ENCODE measurements at places on chromosomes 13 and 19. TPM values are rescaled to one million over a fixed set of nuclear protein-coding genes. Genes with fewer than 3 reads are reported as not detected.

The LILRA2 gene
- polyA plus RNA-seq: 0.94 TPM

- peak; percentile 65 for DNase-seq
Measured at GRCh38 chr19:52248241-52248640, 21.1 kb upstream of the ZNF766 start.

- no peak for DNase-seq
Measured at GRCh38 chr13:98487522-98487921, 89.4 kb downstream of the STK24 start.

GRCh38 chr19:45473367-45473681 is 5.5 kb downstream of the FOSB start:
- DNase-seq: no peak

- peak; percentile 88 for DNase-seq
Measured at GRCh38 chr19:10812902-10813404, 23.1 kb downstream of the TMED1 start.

- no peak for DNase-seq
Measured at GRCh38 chr19:57587529-57587928, 3.6 kb downstream of the ZIK1 start.

The PGLYRP1 gene
- polyA plus RNA-seq: 0.48 TPM

DNA sequence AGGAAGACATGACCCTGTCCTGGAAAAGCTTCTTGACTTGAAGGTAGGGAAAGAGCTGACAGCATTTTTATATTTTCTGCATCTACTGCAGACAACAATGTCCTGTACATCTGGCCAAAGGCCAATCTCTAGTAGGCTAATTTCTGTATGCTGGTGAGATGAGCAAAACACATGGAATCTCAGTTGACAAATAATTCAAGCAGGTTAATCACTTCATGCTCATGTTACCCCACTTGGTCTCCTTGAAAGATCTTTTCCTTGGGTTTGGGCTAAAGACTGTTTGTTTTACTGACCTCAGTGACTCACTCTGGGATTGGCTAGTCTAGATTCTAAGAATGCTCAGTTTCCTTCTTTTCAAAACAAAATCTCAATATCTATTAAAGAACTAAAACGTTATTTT is 298.8 kb downstream of the LMO7 start:
- no peak for DNase-seq

GRCh38 chr19:2164020-2164998 is 576 bp downstream of the DOT1L start:
- DNase-seq: no peak

The WASF3 gene
- 12.3 TPM for polyA plus RNA-seq

GRCh38 chr13:28637714-28638355 is 21.1 kb upstream of the POMP start:
- no peak for DNase-seq

The GPR12 gene
- polyA plus RNA-seq: 0.21 TPM

GRCh38 chr13:79448413-79448812 is 32.5 kb upstream of the NDFIP2 start:
- DNase-seq: no peak

DNA sequence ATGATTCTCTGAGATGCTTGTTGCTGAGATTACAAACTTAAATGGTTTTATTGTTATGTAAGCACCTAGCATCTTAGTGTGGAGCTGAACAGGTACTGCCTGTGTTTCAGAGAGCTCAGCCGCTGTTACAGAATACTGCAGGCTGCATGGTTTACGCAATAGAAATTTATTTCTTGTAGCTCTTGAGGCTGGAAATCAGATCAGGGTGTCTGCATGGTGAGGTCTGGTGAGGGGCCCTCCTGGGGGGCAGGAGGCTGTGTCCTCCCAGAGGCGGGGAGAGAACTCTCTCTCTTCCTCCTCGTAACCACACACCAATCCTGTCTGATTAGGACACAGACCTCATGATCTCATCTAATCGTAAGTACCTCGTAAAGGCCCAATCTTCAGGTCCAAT is 13.1 kb downstream of the ATP11A start:
- DNase-seq: no peak

- peak; percentile 24 for DNase-seq
Measured at GRCh38 chr13:99218545-99218944, 17.9 kb downstream of the UBAC2 start.

The CILP2 gene
- 0.36 TPM for polyA plus RNA-seq

The COX6B2 gene
- polyA plus RNA-seq: 1.9 TPM

GRCh38 chr13:114053026-114053425 is 79.2 kb upstream of the C13orf46 start:
- no peak for DNase-seq

DNA sequence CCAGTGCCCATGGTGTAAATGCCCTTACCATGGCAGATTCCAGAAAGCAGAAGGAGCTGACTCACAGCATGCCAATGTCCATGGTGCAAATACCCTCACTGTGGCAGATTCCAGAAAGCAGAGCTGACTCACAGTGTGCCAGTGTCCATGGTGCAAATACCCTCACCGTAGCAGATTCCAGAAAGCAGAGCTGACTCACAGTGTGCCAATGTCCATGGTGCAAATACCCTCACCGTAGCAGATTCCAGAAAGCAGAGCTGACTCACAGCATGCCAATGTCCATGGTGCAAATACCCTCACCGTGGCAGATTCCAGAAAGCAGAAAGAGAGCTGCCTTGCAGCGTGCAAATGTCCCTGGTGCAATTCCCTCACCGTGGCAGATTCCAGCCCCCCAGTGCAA is 163.8 kb upstream of the SOX1 start:
- no peak for DNase-seq

DNA sequence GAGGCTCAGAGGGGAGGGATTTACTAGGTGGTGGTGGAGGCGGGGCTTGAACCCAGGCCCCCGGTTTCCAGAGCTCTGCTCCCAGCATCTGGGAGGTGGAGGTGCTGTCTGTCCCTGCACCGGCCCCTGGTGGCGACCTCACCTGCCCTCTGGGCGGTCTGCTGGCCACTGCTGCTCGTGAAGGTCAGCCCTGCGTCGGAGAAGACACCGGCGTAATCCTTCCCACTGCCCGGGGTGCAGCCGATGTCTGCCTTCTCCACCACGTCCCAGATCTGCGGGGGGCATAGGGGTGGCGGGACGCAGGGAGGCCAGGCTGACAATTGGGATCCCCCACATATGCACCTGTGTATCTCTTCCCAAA is 12.8 kb downstream of the C3 start:
- no peak for DNase-seq

DNA sequence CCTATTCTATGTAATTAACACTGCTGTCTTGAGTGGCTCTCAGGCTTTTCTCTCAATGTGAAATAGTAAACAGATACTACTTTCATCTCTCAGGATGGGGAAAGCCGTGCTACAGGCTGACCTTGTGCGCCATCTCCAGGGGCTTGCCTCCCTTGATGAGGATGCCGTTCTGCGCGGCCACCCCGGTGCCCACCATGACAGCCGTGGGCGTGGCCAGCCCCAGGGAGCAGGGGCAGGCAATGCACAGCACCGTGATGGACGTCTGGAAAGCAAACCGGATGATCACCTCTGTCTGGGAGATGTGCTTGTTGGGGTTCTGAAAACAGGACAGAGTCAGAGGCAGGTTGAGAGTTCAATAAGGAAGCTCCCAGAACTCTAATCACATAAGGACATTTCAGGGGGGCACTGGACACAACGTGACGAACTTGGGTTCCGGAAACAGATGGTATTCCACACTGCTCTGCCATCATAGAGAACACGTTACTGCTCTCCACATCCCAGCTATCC is 65.0 kb downstream of the ATP7B start:
- no peak for DNase-seq

The C19orf38 gene
- polyA plus RNA-seq: 3.9 TPM

The FAM216B gene
- polyA plus RNA-seq: not detected

DNA sequence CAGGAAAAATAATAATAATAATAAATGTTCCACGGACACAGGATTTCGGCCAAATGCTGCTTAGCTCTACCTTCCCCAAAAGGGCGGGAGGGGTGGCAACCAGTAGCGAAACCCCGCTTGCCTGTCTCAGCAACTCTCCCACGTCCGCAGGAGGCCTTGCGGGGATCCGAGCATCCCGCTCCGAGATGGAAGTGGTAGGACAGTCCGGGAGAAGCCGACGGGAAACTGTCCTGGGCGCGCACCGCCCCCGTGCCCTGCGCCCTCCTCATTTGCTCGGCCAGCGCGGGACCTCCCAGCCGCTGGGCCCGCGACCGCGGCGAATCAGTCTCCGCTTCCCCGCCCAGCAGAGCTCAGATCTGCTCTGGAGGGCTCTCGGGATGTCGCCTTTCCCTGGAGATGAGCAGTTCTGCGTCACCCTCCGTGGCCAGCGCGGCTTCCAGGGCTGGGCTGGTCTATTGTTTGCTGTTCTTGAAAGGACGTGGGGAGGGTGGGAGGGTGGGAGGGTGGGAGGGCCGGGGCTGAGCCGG is 48.9 kb upstream of the PABPC3 start:
- DNase-seq: no peak

GRCh38 chr19:5585461-5586299 is 17.9 kb upstream of the TINCR start:
- peak; percentile 39 for DNase-seq

DNA sequence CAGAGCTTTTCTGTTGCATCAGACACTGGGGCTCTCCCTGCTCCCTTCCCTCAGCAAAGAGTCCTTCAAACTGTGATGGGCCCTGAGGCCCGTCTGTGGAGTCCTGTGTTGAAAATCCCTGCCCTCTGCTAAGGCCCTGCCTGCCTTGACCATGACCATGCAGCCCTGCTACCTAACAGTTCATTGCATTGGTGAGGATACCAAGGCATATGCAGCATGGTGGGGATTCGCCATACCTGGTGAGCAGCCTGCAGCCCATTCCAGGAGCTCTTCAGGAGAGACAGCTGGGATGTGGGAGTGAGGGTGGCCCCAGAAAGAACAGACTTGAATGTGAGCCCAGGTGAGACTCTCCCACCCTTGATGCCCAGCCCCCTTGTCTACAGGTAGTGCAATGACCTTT is 70.6 kb upstream of the GSX1 start:
- no peak for DNase-seq

The SPIB gene
- 1.4 TPM for polyA plus RNA-seq

The KIR3DL2 gene
- polyA plus RNA-seq: not detected

- no peak for DNase-seq
Measured at GRCh38 chr19:4279530-4280422, 710 bp downstream of the SHD start.

GRCh38 chr13:53499576-53500133 is 471.0 kb downstream of the OLFM4 start:
- no peak for DNase-seq

The CYP2A7 gene
- not detected for polyA plus RNA-seq

GRCh38 chr13:83019986-83020385 is 862.3 kb downstream of the SLITRK1 start:
- DNase-seq: no peak

- DNase-seq: peak; percentile 50
Measured at GRCh38 chr19:13057147-13057572, 45.5 kb downstream of the LYL1 start.

The IL17D gene
- polyA plus RNA-seq: 35.1 TPM

DNA sequence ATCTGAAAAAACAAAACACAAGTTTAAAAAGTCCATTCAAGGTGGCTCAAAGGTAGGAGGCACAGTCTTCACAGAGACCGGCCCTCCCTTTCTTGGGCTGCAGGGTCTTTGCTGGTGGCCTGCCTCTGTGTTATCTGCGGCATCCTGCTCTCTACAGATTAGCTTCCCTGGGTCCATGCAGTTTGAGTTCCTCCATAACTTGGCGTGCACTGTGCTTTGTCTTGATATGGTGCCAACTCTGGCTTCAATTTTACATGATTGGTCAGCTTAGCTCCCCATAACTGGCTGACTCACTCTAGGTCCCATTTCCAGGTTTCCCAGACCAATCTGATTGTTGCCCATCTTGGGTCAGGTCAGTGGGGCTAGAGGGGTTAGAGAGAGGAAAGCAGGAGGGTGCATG is 41.8 kb downstream of the TPT1 start:
- DNase-seq: no peak

The ZNF491 gene
- polyA plus RNA-seq: 2.5 TPM

GRCh38 chr19:50750010-50750409 is 20.3 kb upstream of the GPR32 start:
- no peak for DNase-seq

- DNase-seq: no peak
Measured at GRCh38 chr13:27005556-27005955, 166.1 kb downstream of the USP12 start.

DNA sequence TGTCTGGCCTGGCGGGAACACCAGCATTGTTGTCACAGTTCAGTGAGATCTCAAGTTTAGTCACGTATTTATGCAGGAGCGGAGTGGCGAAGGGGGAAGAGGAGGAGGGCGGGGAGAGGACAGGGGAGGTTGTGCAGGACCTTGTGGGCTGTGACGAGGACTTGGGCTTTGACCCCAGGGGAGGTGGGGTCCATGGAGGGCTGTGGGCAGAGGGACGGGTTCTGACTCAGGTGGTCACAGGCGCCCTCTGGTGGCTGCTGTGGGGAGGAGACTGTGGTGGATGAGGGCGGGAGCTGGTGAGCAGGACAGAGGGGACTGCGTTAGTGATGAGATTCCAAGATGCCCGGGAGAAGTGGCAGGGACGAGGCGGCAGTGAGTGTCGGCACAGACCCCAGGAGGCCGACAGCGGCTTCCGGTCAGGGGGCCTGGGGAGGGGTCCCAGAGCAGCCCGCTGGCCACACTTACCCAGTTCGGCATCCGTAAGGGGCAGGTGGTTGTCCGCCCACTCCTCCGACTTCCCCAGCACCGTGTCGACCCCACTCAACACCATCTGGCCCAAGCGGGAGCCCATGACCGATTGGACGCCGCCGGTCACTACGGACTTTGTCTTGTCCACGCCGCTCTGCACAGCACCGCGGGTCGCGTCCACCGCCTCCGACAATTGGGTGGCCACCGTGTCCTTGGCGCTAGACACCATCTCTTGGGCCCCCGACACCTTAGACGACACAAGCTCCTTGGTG is 15.7 kb downstream of the PLIN3 start:
- DNase-seq: peak; percentile 71

GRCh38 chr13:45519493-45519892 is 54.8 kb downstream of the COG3 start:
- DNase-seq: no peak

DNA sequence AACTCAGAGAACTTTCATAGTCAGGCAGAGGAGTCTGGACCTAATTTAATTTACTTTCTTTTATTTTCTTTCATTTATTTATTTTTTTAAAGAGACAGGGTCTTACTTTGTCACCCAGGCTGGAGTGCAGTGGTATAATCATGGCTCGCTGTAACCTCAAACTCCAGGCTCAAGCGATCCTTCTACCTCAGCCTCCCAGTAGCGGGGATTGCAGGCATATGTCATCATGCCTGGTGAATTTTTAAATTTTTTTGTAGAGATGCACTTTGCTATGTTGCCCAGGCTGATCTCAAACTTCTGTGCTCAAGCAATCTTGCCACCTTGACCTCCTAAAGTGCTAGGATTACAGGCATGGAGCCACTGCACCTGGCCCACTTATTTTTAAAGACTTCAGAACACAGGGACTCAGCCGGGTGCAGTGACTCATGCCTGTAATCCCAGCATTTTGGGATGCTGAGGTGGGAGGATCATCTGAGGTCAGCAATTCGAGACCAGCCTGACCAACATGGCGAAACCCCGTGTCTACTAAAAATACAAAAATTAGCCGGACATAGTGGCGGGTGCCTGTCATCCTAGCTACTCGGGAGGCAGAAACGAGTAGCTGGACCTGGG is 50.6 kb downstream of the KLF5 start:
- DNase-seq: no peak

All from muscle of back (tissue), 13 donors.